ENCODE measurements at places on chromosomes 12 and 14.

DNA sequence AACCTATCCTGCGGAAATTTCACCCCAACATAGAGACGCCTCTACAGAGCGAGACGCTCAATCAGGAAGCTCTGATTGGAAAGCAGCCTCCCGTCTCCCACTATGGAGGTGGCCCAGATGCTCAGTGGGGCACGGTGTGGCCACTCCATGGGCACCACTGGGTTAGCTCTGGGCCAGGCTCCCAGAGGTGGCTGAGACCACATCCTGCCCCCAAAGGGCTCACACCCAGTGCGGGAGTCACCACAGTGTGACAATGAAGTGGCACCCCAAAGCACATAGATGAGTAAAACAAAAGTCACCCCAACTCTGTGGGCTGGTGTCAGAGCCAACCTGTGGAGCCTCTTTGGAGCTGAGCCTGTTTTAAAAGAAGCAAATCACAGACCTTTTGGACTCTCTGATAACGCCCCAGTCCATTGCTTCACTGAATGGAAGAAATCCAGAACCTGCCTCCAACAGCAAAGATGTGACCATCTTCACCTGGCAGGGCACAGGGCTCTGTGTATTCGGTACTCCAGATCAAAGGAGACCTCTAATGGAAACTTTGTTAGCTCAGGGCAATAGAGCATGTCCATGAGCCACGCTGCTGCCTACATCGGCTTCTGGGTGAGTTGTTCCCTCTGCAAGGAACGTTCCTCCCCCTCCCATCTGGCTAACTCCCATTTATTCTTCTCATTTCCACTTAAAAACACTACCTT, 19.6 kb downstream of the CLMN start:
- no peak for DNase-seq

DNA sequence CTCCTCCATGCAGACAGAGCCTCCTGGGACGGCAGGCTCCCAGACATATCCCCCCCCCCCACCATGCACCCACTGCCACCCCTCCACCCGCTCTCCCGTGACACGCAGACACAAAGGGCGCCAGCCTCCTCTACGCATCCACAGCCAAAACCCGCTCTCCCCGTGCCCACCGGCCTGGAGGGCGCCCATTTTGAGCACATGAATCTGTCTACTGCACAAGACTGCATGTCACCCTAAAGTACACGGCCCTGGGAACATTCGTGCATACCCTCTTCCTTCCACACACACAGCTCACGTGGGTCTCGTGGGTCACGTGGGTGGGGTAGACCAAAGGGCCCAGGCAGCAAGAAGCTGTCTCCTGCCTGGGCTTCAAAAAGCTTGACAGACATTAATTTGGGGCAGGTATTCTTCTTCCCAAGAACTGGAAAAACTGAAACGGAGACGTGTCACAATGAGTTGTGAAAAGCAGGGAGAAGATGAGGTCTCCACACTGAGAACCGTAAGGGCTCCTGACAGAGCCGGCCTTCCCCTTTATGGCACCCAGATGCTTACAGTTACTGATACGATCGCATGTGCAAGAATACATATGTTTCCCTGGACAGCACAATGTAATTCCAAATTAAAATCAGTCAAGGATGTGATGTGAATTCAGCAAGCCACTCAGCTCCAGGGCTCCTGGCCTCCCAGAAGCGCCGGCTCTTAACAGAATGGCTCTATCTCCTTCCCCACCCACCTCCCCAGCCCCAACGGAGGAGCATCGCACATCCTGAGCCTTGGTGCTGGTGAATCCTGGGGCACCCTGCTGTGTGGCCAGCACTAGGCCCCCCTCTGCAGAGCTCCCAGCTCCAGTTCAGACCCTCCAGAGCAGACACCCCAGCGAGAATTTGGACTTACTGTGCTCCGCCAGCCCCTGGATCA, 1.9 kb downstream of the TGFB3 start:
- no peak for DNase-seq

DNA sequence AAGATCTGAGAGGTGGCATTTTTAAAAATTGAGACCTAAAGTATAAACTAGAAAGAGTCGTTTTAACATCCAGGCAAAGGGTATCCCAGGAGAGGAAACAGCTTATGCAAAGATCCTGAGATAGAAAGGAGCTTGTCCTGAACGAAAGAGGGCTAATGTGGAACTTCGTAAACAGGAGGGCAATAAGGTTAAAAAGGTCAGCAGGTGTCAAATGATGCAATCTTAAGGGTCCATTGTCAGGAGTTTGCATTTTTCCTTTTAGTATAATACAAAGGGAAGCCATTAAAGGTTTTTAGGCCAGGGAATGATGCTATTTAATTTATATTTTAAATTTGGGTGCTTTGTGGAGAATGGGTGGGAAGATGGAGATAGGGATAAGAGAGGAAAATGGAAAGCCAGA, 14.4 kb downstream of the FMNL3 start:
- no peak for DNase-seq

GRCh38 chr12:14303661-14304155, 61.8 kb upstream of the ATF7IP start:
- peak; percentile 72 for DNase-seq

DNA sequence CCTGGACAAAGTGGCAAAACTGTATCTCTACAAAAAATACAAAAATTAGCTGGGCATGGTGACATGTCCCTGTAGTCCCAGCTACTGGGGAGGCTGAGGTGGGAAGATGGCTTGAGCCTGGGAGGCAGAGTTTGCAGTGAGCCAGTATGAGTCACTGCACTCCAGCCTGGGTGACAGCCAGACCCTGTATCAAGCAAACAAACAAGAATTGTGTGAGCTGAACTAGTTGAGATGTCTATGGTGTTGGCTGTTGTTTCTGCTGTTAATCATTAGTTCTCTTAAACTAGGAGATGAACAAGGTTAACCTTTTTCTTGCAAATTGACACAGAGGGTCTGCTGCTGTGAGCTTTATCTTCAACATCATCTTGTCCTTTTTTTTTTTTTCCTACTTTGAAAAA, 23.6 kb downstream of the RASSF3 start:
- DNase-seq, result peak; percentile 15

DNA sequence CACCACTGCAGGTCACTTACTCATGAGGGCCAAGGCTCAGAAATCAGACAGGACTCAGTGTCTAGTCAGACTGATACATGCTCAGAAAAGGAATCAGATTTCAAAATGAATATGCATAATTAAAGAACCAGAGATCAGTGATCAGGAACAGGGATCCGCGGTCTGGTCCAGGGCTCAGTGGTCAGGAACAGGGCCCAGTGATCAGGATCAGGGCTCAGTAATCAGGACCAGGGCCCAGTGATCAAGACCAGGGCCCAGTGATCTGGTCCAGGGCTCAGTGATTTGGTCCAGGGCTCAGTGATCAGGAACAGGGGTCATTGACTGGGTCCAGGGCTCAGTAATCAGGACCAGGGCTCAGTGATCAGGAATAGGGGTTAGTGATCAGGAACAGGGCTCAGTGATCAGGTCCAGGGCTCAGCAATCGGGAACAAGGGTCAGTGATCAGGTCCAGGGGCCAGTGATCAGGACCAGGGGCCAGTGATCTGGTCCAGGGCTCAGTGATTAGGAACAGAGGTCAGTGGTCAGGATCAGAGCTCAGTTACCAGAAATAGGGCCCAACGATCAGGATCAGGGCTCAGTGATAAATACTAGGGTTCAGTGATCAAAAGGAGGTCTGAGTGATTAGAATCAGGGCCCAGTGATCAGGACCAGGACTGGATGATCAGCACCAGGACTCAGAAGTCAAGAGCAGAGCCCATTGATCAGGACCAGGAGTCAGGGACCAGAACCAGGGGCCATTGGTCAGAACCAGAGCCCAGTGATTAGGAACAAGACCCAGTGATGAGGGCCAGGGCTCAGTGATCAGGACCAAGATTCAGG, 175.3 kb downstream of the TMEM121 start:
- DNase-seq, result no peak

- no peak for DNase-seq
Measured at GRCh38 chr12:18391151-18391550, 129.8 kb downstream of the PIK3C2G start.
